Cortex of kidney (tissue), 1 donor: ENCODE measurements at places on chromosomes 16 and 17.

- no peak for DNase-seq
Measured at GRCh38 chr16:3578610-3579551, 1.7 kb upstream of the NLRC3 start.

DNA sequence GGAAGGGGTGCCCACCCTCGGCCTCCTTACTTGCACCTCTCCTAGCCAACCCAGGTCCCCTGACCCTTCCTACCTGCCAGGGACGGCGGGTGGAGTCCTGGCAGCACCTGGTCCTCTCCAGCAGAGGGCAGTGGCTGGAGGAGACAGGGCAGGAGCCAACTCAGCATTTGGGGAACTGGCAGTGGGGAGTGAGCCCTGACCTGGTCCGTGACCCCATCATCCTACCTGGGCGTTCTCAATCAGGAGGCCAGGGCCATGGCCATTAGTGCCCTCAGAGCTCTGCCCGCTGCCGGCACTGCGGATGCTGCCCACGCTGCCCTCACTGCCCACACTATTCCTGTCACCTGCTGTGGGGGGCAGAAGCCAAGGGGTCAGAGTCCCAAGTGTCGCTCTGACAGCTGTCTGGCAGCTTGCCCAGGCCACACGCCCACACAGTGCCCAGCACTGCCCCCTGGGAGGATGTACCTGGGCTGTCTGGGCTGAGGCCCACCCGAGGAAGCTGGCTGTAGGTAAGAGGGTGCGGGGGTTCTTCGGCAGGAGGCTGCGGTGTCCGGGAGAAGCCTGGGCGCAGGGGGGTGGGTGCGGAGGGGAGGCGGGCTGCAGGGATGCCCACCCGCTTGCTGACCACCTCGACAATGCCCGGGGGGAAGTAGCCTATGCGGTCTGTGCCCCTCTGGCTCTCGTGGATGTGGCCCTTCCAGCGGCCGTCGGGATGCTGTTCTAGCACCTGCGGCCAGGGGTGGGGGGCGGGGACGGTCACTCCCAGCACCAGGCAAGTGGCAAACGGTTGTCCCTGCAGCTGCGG lies 10.8 kb downstream of the CASKIN2 start:
- DNase-seq, result no peak

- no peak for DNase-seq
Measured at GRCh38 chr16:8720080-8720966, 45.9 kb downstream of the ABAT start.

DNA sequence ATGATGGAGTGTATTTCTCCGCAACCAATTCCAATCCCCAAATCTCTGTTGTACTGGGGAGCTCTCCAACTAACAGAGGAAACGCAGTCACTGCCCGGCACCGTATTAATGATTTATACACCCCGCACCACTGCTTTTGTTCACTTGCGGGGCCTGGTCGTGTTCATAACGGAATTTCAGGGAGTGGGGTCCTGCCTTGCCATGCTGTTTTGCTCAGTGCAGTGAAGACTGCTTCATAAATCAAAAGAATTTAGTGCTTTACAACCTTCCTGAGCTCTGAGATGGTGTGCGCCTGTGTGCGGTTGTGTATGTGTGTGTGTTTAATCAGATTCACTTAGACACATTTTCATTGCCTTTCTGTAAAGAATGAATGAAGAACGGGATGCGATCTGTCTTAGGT lies 18.5 kb upstream of the RBFOX1 start:
- DNase-seq, result no peak

- DNase-seq, result no peak
Measured at GRCh38 chr16:79598063-79598347, 2.5 kb downstream of the MAF start.

DNA sequence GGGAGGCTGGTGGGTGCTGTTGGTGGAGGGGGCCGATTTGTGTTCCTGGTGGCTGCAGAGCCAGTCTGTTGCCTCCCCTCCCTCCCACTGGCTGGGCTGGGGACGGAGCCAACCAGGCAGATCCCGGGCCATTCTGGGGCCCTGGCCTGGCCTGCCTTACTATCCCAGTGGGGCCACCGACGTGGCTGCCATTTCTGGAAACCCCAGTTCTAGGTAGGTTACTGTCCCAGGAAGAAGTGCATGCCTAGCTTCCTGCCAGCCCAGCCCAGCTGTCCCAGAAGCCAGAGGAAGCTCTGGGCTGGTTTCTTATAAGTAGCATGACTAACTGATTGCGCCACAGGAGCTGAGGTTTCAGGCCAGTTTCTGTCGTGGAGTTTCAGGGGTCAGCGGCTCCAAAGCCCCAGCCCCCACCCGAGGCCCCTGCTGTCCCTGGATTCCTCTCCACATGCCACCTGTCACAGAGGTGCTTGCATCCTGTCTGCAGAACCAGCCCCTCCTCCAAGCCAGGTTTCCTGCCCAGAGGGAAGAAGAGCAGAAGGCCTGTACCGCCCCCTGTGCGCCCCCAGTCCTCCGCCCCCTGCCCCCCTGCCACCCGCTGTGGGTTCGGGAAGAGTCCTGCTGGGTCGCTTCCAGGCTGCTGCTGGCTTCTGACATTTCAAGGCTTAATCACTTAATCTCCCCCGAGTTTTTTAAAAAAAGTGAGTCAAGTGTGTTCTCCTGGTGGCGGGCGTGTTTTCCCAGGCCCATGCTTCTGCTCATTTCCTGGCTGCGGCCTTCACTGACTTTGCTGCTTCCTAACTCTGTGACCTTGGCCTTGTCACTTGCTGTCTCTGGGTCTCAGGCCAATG lies 13.2 kb downstream of the IL4R start:
- no peak for DNase-seq

- no peak for DNase-seq
Measured at GRCh38 chr17:60327134-60327900, 64.6 kb downstream of the USP32 start.

- DNase-seq, result no peak
Measured at GRCh38 chr17:78019976-78020716, 61.6 kb downstream of the TNRC6C start.

DNA sequence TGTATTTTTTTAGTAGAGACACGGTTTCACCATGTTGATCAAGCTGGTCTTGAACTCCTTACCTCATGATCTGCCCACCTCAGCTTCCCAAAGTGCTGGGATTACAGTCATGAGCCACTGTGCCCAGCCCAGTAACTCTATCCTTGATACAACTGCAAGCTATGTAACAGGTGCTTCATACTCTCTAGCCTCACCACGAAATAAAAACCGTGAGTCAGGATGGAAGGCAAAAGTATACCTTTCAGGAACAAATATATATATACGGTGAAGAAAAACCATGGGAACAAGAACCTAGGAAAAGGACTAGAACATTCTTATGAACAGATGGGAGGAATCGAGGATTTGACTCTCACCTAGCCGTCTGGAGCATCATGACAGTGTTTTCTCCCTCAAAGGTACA lies 9.6 kb upstream of the FBF1 start:
- no peak for DNase-seq

DNA sequence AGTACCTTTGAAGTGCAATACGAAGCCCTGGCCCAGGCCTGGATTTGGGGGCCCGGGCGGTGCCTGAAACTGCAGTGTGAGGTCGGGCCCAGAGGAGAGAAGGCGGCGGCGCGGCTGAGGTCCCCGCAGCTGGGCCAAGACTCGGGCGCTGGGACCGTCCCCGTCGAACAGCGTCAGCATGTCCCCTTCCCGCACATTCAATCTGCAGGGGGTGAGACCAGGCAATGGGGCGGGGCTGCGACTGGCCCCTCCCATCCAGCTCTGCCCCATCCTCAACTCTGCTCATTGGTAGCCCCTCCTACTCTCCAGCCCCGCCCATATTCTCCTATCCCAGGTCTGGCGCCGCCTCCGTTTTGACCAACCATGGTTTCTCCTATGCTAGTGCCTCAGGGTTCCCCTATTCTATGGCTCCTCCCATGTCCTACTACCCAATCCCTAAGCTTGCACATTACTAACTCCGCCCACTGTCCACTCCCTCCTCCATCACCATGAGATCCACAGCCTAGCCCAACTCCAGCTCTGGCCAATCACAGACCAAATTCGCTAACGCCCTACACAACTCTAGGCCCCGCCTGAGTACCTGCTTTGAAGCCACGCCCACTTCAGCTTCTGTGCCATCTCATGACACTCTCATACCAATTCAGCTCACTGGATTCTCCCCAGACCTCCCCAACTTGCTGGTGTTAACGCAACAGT lies 14.4 kb upstream of the CDIPT start:
- no peak for DNase-seq

- DNase-seq, result no peak
Measured at GRCh38 chr16:68290450-68290849, 20.3 kb downstream of the SLC7A6OS start.

DNA sequence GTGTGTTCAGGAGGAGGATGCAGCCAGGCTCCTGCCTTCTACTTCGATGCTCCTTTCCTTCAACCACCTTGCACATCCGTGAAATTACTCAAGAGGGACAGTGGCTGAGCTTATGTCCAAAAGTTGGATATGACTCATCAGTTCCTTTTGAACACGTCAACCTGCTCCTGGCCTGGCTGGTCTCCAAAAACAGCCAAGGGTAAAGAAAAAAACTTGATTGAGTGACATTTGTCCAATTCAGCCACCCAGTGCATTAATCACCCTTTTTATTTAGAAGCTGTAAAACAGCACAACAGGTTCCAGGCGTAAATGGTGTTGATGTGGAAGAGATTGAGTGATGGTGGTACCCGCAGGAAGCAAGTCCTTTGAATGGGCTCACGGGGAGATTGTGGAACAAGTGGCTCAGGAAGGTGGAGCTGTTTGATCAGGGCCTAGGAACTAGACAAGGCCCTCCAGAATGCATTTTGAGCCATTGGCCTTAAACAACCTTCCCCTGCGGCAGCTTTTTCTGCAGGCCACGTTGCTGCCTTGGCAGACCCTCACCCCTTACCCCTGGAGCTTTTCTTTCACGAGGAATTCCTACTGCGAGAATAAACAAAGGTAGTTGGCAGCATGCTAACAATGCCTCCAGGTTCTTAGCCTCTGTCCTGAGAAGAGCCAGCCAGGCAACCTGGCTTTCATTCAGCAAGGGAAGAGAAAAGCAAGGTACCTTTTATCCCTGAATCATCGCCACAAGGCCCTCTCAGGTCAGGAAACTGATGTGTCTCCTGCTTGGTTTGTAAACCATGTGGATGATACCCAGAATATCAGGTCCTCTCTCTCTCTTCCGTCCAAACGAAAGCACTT lies 173.3 kb upstream of the CACNG5 start:
- DNase-seq, result no peak

GRCh38 chr17:55704401-55704800 lies 18.3 kb downstream of the TMEM100 start:
- no peak for DNase-seq

DNA sequence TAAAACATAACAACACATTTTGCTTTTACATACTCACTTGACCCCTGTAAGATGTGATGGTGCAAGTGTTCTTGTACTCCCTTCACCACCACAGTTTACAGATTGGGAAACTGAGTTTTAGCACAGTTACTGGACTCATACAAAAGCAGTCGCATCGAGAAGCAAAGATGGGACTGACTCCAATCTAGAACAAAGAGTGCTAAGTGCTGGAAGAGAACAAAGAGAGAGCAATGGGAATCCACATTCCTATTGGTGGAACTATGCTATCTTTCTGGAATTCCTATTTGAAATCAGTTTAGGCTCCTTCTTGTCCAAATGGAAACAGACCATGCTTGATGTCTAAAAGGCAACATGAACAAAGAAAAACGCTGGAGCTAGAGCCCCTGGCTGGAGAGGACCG lies 9.1 kb downstream of the TOM1L2 start:
- no peak for DNase-seq

GRCh38 chr16:3718019-3718391 lies 681 bp upstream of the TRAP1 start:
- no peak for DNase-seq

- no peak for DNase-seq
Measured at GRCh38 chr17:14098246-14098645, 28.9 kb downstream of the COX10 start.

DNA sequence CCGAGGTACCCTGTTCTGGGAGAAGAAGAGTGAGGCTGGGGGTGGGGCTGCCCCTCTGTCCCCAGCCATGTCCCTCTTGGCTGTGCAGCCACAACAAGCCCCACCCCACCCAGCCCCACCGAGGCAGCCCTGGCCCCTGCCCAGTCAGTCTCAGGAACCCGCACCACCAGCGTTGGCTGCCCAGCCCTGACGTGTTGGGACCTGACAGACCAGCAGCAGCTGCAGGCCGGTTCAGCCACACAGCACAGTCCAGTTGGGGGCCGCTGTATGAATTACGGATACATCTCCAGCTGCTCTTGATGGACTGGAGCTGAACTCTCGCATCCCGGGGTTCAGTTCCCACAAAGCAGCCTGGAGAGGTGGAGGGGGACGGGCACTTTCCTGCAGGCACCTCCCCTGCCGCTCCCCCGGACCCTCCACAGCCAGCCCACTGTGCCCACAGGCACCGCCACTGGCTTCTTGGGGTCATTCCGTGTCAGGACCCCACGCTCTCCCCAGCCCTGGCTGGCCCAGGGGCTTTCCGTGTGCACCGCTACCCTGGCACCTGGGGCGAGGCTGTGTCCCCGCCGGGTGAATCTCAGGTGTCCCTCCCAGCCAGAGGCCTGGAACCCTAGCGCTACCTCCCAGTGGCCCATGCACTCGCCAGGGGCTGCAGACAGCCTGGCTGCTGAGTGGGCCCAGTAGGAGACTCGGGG lies 7.1 kb downstream of the CDH15 start:
- no peak for DNase-seq

GRCh38 chr17:5864741-5865657 lies 205.2 kb upstream of the WSCD1 start:
- no peak for DNase-seq

GRCh38 chr16:83835586-83836566 lies 28.1 kb downstream of the HSBP1 start:
- no peak for DNase-seq

DNA sequence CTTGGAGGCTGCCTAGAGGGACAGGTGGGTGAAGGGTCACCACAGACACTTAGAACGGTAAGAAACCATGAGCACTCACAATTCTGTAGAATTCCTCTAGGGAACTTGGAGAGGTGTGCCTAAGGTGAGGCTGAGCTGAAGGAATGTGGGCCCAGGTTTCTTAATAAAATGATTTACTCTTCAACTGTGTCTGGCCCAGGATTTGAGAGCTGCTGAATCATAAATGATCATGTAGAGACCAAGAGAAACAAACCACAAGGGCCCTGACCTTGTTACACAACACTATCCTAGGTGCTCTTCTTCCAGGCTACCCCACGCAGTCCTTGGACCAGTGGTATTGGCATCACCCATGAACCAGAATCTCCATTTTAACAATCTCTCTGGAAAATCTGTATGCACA lies 27.7 kb downstream of the ZNF18 start:
- no peak for DNase-seq

GRCh38 chr16:35797811-35798210 lies 2338.4 kb downstream of the TP53TG3F start:
- DNase-seq, result no peak
